ENCODE measurements at places on chromosomes 4 and X. TPM values are rescaled to one million over a fixed set of nuclear protein-coding genes. Genes with fewer than 3 reads are reported as not detected.

GRCh38 chr4:56704089-56704871 is 23.2 kb upstream of the HOPX start:
- DNase-seq, result no peak

Gene SPRY1
- polyA plus RNA-seq, result 91.2 TPM

- no peak for DNase-seq
Observed at GRCh38 chrX:24301060-24301459, 12.8 kb downstream of the SUPT20HL2 start.

Gene TMEM150C
- polyA plus RNA-seq, result 27.5 TPM

DNA sequence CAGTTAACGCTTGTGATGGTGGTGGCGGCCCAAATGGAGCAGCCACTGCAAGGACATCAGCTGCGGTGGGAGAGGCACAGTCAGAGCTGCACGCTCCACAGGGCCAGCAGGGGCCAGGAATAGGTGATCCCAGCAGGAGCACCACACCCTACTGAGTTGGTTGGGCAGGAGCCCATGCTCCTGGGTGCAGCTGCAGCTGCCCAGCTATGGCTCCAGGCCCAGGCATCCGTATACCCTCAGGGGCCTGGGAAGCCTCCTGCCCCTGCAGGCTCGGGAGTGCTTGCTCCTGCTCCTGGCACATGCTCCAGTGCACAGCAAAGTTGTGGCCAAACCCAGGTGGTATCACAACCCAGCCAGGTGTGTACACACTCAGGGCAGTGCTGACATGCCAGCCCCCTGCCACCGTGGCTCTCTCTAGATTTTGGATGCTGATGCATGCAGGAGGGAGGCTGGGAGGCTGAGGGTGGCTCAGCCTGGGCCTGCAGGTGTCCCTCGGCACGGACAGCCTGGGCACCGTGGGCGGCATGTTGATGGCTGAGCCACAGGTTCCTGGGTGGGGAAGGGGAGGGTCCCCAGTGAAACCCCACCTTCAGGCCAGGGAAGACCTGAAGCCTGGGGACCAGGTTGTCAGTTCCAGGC is 150.2 kb downstream of the CXXC4 start:
- no peak for DNase-seq

DNA sequence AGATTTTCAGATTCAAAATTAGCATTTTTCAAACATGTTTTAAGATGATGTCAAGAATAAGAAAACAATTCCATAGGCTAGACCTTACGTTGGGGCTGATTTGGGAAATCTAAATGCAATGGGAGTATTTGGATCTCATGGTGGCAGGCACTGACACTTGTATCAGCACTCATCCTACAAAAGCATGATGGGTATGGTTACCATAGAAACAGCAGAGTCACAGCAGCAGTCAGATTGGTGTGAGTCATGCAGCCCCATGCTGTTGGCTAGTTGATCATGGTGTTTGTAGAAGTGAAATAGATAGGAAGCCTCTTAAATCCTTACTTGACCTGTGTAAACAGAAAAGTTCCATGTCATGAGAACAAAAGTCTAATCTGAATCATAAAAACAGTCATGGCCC is 1637.3 kb upstream of the PABPC4L start:
- DNase-seq, result no peak

- DNase-seq, result no peak
Observed at GRCh38 chr4:78764498-78764961, 11.6 kb upstream of the BMP2K start.

- no peak for DNase-seq
Observed at GRCh38 chr4:61500883-61501282, 300.8 kb downstream of the ADGRL3 start.

DNA sequence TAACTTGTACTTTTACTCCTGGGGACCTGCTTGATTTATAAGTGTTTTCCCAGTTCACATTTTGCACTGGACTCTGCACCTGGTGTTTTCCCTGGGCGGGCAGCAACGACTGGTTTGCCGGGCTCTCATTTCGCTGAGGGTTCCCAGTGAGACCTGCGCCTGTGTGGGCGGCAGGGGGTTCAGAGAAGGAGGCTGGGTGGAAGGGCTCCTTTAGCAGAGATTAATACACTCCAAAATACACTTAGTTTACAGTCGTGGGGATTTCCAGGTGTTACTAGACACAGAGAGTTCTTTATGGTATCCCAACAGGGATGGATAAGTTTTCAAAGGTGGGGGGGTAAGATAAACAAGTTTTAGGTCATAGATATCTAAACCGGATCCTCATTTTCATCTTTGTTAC is 53.0 kb upstream of the SHISA3 start:
- no peak for DNase-seq

Gene AFAP1
- polyA plus RNA-seq, result 18.2 TPM

GRCh38 chr4:139599594-139600374 is 43.8 kb upstream of the SETD7 start:
- DNase-seq, result no peak

Gene BTC
- 6.4 TPM for polyA plus RNA-seq

- no peak for DNase-seq
Observed at GRCh38 chr4:121728798-121729226, 32.0 kb upstream of the ANXA5 start.

Gene RHOXF2B
- polyA plus RNA-seq, result 0.07 TPM

GRCh38 chrX:118315529-118315928 is 30.4 kb upstream of the WDR44 start:
- no peak for DNase-seq

Gene SPANXA1
- not detected for polyA plus RNA-seq

GRCh38 chrX:134604701-134605311 is 53.5 kb downstream of the PLAC1 start:
- no peak for DNase-seq

DNA sequence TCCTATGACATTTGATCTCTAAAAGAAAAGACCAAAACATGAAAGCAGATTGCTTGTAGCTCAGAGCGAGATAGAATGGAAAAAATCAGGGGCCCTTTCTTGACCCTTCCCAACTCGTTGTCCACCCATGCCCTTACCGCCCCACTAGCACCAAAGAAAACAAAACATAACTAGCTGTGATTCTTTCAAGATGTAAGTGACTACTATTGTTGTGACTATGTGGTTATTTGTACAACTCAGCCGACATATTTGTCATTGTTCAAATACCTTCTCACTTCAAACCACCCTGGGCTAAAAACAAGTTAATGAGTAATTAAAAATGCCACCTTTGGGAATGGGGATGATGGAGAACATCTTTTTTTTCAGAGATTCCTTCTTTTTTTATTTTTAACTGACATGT is 171.2 kb upstream of the GPC4 start:
- DNase-seq, result no peak

GRCh38 chr4:57971261-57971660 is 861.1 kb upstream of the IGFBP7 start:
- no peak for DNase-seq

GRCh38 chr4:82623121-82623683 is 61.4 kb upstream of the TMEM150C start:
- DNase-seq, result no peak

Gene POU4F2
- polyA plus RNA-seq, result not detected

Gene ETDB
- not detected for polyA plus RNA-seq

Gene LINC00632
- 21.6 TPM for polyA plus RNA-seq

GRCh38 chr4:74805601-74806000 is 11.3 kb upstream of the BTC start:
- DNase-seq, result no peak

- no peak for DNase-seq
Observed at GRCh38 chr4:184453365-184454160, 20.8 kb downstream of the IRF2 start.

- no peak for DNase-seq
Observed at GRCh38 chrX:129781134-129781672, 1.5 kb downstream of the SASH3 start.

Gene PNMA3
- 24.7 TPM for polyA plus RNA-seq

GRCh38 chr4:168722391-168722790 is 225.5 kb downstream of the PALLD start:
- no peak for DNase-seq

- no peak for DNase-seq
Observed at GRCh38 chr4:24564488-24564887, 19.9 kb downstream of the DHX15 start.

DNA sequence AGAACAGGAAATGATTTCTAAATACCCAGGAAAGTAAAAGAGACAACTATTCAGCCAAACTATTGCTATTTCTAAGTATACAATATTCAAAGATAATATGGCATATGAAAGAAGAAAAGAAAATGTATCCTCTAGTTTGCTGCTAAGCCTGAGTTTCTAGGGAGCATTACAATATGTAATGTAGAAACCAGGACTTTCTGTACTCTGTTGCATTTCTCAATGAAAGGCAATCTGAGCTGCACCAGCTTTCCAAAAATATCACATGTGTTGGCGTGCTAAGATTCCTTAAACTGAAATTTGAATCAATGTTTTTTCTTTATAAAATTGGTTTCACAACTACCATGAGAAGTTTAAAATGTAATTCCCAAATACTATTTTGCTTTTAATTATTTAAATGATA is 129.6 kb downstream of the ANK2 start:
- no peak for DNase-seq

Gene SLC6A8
- polyA plus RNA-seq, result 47.3 TPM

- DNase-seq, result peak; percentile 16
Observed at GRCh38 chrX:17038681-17039161, 92.3 kb downstream of the REPS2 start.

Gene CLCN5
- 81.9 TPM for polyA plus RNA-seq

Gene SOX3
- polyA plus RNA-seq, result not detected

DNA sequence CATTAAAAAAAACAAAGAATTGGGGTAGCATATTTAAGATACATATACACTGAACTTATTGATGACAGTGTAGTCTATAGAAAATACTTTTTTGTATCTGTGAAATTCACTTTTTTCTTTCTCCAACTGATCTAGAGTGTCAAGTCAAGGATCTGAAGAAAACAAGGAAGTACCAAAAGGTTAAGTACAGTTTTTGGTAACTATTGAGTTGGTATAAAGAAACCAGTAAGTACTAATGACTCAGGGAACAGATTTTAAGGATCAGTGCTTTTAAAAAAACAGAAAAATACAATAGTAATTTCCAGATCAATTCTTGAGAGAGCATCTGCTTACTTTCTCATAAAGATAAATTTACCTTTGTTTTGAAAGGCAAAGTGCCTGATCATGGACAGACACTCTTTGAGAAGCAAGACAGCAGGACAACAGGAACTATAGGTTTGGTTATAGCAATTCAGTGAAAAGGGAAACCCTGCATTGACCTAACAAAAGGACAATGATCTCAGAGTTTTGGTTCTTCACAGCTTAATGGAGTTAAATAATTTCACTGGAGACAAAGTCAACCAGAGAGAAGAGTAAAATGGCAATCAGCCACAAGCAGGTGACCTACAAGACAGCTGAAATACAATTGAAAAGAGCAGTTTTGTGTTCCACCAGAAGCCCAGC is 23.4 kb downstream of the TRMT10A start:
- DNase-seq, result no peak
